Upper lobe of left lung (tissue), 6 donors: ENCODE measurements at places on chromosomes 11 and 22. TPM values are rescaled to one million over a fixed set of nuclear protein-coding genes. Genes with fewer than 3 reads are reported as not detected.

HMOX1 gene
- 22.0 TPM for total RNA-seq

OR51E1 gene
- total RNA-seq, result not detected

DDT gene
- total RNA-seq, result 133 TPM

OR4S2 gene
- not detected for total RNA-seq

VSIG2 gene
- 35.4 TPM for total RNA-seq

INS gene
- total RNA-seq, result not detected

RGL4 gene
- 0.67 TPM for total RNA-seq

SLC7A4 gene
- 1.4 TPM for total RNA-seq

RNF169 gene
- 13.4 TPM for total RNA-seq

FIBIN gene
- 20.0 TPM for total RNA-seq

LRRC32 gene
- 43.0 TPM for total RNA-seq

C11orf86 gene
- total RNA-seq, result not detected

PGR gene
- 1.6 TPM for total RNA-seq

C1QTNF5 gene
- 23.4 TPM for total RNA-seq

ANKK1 gene
- total RNA-seq, result 0.14 TPM

TMPRSS6 gene
- total RNA-seq, result 8.2 TPM

TRMT112 gene
- 167 TPM for total RNA-seq

OR2AG1 gene
- total RNA-seq, result not detected

MMP27 gene
- not detected for total RNA-seq

GUCY1A2 gene
- total RNA-seq, result 22.9 TPM

SIDT2 gene
- total RNA-seq, result 180 TPM
